Renal cortical epithelial cell (primary cell): ENCODE measurements at places on chromosomes 11 and 22. TPM values are rescaled to one million over a fixed set of nuclear protein-coding genes. Genes with fewer than 3 reads are reported as not detected.

DNA sequence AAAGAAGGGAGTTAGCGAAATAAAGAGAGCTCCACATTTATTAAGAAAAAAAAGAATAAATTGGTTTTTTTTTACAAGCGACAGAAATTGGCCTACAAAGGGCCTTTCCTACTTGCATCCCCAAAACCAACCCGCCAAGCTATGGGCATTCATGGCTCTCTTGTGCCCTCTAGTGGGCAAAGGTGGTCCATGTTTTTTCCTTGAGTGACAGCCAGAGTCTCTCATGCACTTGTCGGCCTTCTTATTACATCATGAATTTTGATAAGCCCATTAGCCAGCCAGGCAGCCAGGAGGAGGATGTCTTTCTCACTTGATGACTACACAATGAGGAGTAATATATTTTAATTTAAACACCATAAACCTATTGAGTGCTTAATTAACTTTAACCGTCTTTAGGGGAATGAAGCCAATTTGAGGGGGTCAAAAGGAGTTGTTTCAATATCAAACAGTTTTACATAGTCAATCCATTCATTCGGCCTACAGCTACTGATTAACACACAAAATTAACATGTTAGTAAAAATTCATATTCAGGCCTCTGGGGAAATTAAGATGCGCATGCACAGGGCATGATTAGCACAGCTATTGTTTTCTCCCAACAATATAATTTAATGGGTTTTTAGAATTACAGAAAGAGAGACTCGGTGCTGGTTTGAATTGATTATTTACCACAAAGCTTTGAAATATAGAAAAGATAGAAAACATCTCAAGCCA is 85.5 kb downstream of the RCN1 start:
- peak; percentile 74 for DNase-seq

GRCh38 chr11:131079036-131079435 is 162.8 kb upstream of the SNX19 start:
- no peak for DNase-seq

DNA sequence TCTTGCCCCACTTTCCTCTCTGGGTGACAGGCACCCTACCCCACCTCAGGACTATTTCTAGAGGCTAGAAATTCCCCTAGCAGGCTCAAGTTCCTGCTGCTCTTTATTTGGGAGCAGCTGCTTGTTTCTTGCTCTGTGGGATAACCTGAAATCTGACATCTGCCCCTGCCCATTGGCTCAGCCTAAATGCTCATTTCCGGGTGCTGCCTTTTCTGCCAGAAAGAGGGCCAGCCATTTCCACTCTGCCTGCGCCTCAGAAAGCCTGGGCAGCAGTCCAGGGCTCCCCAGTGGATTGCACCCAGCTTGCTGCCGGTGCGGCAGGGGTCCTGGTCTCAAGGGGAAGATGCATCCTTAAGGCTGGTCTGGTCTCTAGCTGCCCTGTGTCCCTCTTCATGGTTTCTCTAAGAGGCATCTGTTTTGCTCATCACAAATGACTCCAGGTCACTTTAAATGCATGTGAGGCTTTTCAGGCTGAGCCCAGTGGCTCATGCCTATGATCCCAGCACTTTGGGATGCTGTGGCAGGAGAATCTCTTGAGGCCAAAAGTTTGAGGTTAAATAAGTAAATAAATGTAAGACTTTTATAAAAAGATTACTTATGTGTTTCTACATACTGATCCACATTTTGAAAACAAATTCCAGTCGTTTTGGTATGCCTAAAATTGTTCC is 10.3 kb upstream of the PNPLA5 start:
- DNase-seq, result peak; percentile 76

Gene F2
- total RNA-seq, result 1.1 TPM in 1 of 2 replicates, not detected in the other

Gene SCGB2A2
- total RNA-seq, result not detected in 2 replicates

- peak; percentile 69 for DNase-seq
These were observed 221.4 kb downstream of the BLID start for GRCh38 chr11:121894581-121894980.

GRCh38 chr11:16382638-16383380 is 26.5 kb upstream of the SOX6 start:
- no peak for DNase-seq

Gene MS4A6E
- not detected in 2 replicates for total RNA-seq

DNA sequence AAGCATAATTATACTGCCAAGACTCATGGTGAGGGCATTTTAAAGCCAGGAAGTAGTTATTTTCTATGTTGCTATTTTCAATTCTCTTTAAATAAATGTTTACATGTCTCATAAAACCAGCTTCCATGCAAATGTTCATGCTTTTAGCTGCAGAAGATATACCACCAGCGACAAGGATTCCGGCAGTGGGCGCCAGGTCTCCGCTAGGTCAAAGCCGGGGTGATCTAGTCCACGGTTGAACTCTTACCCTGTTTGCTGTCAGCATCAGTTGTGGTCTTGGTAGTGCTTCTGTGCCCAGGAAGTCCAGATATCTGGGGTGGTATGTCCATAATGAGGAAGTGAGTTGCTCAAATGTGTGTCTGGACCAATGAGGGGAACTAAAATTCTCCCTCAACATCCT is 265.7 kb downstream of the BRD1 start:
- DNase-seq, result no peak

Gene RTN4R
- 1.2 and 2.0 TPM in 2 replicates for total RNA-seq

- DNase-seq, result no peak
These were observed 147.5 kb downstream of the CRYBB2 start for GRCh38 chr22:25366876-25367466.
